ENCODE measurements at places on chromosomes 11 and 22.
A peak's percentile ranks its signal among the peaks of the same experiment; 100 is the strongest.

GRCh38 chr22:17213976-17214375 lies 5.3 kb downstream of the ADA2 start:
- DNase-seq: no peak

DNA sequence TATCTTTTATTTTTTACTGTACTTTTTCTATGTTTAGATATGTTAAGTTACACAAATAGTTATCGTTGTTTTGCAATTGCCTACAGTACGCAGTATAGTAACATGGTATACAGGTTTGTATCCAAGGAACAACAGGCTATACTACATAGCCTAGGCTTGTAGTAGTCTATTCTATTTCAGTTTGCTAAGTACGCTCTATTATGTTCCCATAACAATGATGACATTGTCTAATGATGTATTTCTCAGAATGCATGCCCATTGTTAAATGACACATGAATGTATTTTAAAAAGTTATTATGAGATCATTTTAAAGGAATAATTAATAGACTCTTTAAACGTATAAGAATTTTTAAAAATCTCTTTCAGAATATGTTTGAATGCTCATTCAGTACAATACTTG lies 696.7 kb upstream of the CCDC90B start:
- DNase-seq: no peak

GRCh38 chr11:27381238-27381666 lies 18.2 kb upstream of the CCDC34 start:
- no peak for DNase-seq

- DNase-seq: no peak
These were observed 6.0 kb downstream of the VSIG2 start for GRCh38 chr11:124745835-124746620.

- DNase-seq: no peak
These were observed 618 bp upstream of the CCDC81 start for GRCh38 chr11:86374069-86374468.

DNA sequence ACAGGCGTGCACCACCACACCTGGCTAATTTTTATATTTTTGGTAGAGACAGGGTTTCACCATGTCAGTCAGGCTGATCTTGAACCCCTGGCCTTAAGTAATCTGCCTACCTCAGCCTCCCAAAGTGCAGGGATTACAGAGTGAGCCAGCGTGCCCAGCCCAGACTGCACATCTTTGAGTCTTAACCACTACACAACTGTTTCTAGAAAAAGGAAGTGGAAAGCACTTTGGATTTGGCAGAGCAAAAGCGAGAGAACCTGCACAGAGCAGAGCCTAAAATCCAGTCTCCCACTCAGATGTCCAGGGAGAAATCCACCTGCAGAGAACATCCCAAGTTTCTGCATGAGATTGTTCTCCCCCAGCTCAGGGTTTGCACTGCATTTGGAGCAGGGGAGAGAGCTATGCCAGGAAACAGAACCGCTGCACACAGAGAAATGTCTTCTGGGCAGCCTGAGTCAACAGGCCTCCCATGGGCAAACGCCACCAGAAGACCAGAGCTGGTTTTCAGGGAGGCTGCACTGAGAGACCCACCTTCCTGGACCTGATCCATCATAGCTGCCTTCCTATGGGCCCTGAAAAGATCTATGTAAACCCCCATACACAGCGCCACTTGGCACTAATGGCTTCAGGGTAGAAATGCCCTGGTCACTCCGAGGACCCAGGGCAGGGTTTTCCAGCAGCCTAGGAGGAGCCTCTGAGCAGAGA lies 54.0 kb downstream of the RPUSD4 start:
- DNase-seq: no peak

GRCh38 chr11:59544869-59545178 lies 33.5 kb downstream of the OR4D9 start:
- no peak for DNase-seq

DNA sequence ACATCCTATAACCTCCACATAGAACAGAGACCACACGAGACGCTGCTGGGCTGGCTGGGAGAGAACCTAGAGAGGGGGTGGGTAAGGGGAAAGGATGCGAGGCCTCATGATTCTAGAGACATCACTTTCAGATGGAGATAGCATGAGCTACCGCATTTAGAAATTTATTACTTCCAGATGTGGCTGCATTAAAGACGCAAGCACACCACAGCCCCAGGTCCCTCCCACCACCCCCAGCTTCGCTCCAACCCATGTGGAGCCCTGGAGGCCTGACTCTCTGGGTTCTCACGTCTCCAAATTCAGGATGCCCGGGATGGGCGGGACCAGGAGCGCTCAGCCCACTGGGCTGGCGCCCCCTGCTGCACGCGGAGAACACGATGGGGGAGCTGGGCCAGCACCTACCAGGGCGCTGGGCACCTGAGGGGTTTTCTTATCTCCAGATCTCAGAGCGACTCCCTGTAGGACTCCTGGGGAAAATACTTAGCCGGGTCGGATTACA lies 13.6 kb downstream of the MRPL21 start:
- no peak for DNase-seq

DNA sequence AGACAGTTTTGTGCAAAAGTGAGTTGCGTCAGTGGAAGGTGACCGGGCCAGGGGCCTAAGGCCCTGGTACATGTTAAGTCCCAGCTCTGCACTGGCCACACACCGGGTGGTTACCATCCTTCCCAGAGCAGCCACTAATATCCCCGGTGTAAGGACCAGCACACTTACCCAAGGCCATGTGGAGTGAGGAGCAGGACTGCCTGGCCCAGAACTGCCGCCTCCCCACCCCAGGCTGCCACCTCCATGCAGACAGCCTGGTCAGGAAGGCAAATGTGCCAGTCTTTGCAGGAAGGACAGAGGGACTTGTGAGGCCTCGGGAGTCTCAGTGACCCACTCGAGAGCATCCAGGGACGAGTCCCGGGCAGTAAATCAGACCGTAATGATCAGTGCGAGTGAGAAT lies 102.9 kb downstream of the MORC2 start:
- DNase-seq: no peak

GRCh38 chr11:10592331-10592730 lies 23.9 kb upstream of the LYVE1 start:
- no peak for DNase-seq

DNA sequence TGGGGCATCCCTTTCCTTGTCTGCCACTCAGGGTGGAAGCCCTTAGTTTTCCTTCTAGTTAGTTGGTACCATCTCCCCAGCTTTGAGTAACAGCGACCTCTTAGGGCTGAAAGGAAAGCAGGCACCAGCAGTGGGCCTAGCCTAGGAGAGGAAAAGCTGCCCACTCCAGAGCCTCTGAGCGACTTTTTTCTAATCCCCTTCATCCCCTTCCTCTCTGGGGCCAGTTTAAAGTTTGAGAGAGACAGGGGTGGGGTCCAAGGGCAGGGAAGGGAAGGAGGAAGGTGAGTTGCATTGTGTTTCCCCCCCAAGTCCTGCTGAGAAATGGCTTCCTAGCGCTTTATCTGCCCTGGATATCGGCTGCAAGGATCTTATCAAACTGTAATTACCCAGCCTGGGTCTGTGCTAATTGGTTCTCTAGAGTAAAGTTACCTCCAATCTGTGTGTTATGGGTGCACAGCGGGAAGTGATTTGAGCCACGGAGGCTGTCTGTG lies 573.9 kb upstream of the CADM1 start:
- no peak for DNase-seq

DNA sequence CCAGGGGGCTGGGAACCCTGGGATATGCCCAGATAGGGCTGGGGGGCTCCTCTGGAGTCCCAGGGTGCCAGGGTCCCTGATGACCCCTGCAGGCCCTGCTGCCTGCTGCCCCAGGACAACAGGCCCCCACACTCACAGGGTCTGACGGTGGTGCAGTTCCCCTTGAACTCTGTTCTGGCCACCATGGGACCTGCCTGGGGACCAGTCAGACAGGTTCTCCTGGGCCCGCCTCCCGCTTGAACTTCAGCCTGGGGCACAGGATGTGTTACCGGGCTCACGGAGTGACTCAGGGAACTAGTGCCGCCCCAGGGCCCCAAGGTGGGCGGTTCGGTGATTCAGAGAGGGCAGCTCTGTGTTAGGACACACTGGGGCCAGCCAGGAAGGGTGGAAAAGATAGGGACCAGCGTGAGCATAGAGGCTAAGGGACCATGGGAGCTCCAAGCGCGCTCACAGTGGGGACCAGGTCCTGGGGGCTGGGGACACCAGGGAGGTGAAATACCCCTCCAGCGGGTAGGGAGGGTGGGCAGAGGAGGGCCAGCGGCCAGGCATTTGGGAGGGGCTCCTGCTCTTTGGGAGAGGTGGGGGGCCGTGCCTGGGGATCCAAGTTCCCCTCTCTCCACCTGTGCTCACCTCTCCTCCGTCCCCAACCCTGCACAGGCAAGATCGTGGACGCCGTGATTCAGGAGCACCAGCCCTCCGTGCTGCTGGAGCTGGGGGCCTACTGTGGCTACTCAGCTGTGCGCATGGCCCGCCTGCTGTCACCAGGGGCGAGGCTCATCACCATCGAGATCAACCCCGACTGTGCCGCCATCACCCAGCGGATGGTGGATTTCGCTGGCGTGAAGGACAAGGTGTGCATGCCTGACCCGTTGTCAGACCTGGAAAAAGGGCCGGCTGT lies 21.5 kb upstream of the TXNRD2 start:
- DNase-seq: no peak

- DNase-seq: no peak
These were observed 1.8 kb downstream of the PRSS23 start for GRCh38 chr11:86802146-86802545.

DNA sequence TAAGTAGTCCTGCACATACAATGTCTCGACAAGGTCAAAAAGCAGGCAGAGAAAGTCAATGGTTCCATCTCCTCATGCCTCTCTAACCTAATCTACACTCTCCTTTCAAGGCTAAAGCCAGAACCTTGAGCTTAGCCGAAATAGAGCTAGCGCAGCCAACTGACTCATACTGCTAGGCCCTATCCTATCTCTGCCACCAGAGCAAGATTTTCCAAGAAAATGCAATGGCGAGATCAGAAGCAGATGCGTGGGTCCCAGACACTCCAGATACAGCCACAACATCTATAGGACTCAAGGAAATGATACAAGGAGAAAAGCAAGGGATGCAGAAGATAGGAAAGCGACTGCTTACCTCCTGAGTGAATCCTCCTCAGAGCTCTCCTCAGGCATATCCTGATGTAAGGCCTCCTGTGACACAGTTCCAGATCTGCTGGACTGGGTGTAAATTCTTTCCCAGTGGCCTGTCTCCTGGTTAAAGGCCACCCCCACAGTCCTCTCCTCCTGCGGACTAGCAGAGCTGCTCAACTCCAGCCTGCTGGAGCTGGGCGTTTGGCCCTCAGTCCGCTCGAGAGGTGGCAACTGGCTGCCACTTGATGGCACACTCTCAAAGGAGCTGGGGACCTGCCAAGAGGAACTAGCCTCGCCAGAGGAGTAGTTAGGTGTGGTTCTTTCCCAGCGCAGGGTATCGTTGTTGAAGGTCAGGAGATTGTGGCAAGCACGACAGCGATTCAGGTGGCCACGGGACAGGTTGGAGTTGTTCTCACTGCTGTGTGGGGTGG lies 52.0 kb downstream of the AMBRA1 start:
- DNase-seq: no peak

GRCh38 chr11:76318744-76319384 lies 62.1 kb downstream of the THAP12 start:
- DNase-seq: peak; percentile 68

- no peak for DNase-seq
These were observed 2.1 kb upstream of the OAF start for GRCh38 chr11:120208777-120209176.

DNA sequence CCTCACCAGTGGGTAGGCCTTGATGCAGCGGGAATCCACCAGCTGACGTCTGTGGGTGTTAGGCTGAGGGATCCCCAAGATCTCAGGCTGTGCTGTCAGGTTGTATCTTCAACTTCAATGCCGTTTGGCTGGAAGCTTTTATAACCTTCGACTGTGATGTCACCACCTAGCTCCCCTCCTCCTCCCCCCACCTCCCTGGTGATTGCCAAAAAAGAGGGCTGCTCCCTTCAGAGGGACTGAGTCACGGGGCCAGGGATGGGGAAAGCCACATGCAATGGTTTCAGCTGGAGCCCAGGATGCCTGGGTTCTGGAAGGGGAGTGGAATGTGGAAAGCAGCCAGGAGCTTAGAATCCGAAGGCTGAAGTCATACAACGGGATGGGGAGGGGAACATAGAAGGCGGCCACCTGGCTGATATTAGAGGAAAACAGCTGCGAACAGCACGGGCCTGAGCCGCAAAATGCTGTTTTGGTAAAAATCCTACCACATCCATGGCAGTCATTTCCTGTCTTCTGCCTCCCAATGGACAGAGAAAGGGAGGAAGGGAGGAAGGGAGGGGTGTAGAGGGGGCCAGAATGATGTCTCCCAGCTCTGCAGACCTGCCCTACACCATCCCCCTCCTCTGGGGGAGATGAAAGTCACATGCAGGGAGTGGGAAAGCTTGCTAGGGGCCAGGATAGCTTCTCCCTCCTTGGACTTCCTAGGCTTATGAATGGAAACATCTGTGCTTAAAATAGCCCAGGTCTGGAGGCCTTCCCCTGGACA lies at the start of gene LRRN4CL:
TSS of gene LRRN4CL (minus strand) at position 110 of the 763 bp plus-strand sequence. CDS start 1,022 bp downstream, outside the sequence.
- DNase-seq: no peak

DNA sequence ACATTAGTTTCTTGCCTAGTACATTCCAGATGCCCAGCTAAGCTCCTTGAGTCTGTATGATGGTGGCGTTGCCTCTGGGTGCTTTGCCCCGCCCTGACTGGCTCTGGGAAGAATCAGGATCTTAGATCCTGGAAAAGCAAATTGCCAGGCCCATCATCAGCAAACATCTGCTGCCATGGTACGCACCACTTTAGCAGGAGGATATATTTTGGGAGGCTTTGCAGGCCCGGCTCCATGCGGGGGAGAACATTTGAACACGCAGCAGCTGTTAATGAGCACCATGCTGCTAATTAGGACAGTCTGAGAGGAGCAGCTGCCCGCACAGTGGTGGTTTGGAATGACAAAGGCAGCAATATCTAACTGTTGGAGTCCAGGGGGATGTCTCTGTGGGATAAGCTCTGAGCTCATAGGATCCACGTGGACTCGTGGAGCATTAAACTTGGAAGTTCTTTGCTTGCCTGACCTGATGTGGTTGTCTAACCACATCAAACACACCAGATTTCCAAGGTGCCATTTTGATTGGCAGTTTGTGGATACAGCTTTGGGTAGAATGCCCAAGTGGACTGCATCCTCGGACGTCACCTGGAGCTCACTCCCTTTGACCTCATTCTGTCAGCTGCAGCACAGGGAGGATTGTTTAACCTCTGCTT lies 217.0 kb upstream of the ZBED5 start:
- no peak for DNase-seq

- DNase-seq: no peak
These were observed 590 bp downstream of the ATG13 start for GRCh38 chr11:46617972-46618314.

GRCh38 chr11:7501894-7502293 lies 11.9 kb upstream of the PPFIBP2 start:
- no peak for DNase-seq

DNA sequence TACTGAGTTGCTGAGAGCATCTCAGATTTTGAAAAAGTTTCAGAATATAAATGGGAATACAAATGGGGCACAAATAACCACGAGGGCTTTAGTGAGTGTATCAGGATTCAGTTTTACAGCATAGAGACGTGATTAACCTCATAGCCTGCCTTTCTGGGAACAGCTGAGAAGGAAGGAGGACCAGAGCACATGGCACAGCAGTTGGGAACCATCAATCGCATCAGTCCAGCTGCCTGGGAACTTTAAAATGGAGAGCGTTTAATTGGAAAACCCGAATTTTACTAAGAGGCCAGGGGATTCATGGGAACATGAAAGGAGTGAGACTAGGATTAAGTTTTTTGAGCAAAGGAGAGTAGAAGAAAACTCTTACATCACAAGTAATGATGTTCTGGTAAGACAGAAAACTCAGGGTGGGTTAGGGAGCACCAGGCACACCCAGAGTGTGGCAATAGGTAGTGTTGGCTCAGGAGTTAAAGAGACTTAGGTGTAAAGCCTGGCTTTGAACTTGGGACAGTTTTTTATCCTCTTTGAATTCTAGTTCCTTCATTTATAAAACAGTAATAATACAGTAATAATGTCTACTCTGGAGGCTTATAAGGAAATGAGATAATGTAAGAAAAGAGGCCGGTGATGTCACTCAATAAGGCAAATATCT lies 40.2 kb downstream of the FZD4 start:
- no peak for DNase-seq
